ENCODE measurements at places on chromosomes 2 and 18.

GRCh38 chr2:121356058-121356640, 71.1 kb upstream of the TFCP2L1 start:
- DNase-seq = peak; percentile 22

- DNase-seq = no peak
Measured at GRCh38 chr2:24920098-24920808, at the start of gene ADCY3. ADCY3 (minus strand) TSS chr2:24920237; CDS start chr2:24918987, 1,250 bp downstream.

GRCh38 chr2:218582076-218582475, 13.4 kb downstream of the CNOT9 start:
- DNase-seq = peak; percentile 97

- DNase-seq = no peak
Measured at GRCh38 chr2:57891086-57891712, 155.4 kb upstream of the VRK2 start.

DNA sequence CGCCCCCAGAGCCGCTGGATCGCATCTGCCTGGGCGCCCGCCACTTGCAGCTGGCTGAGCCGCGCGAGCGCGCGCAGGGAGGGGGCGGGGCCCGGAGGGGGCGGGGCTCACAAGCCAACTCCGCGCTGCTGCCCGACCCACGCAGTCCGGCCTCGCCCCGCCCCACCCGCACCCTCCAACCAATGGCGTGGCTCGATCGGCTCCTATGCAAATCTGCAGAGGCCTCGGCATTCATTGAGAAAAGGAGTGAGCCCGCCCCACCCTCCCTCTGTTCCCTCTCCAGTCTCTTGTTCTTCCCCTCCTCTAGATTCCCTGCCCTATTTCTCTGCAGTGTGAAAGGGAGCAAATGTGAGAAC, at the start of gene ALK:
Gene ALK (minus strand): TSS at position 27 of the 356 bp plus-strand sequence. CDS start 927 bp downstream, outside the sequence.
- DNase-seq = peak; percentile 53

GRCh38 chr2:946073-946948, 4.3 kb upstream of the SNTG2 start:
- no peak for DNase-seq

- DNase-seq = peak; percentile 70
Measured at GRCh38 chr2:200042102-200042735, 86.8 kb downstream of the MAIP1 start.

- DNase-seq = no peak
Measured at GRCh38 chr2:207686812-207687211, 24.6 kb upstream of the CCNYL1 start.
